ENCODE measurements at places on chromosomes 12 and 14.

DNA sequence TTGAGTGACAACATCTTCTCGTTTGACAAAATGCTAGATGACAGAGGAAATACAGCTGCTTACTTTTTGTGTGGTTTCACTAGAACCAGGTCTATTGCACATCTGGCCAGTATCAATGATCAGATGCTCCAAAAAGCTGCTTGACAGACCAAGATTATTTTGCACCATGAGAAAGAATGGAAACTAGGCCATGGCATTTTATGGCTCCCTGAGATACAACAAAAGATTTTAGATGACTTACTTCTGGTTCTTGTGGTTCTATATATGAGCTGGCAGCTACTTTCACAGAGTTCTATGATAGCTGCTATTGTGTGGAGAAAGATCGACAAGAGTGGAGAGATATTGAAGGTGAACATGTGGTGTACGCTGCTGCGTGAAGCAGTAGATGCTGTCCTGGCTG is 25.9 kb upstream of the PPFIBP1 start:
- DNase-seq: no peak

DNA sequence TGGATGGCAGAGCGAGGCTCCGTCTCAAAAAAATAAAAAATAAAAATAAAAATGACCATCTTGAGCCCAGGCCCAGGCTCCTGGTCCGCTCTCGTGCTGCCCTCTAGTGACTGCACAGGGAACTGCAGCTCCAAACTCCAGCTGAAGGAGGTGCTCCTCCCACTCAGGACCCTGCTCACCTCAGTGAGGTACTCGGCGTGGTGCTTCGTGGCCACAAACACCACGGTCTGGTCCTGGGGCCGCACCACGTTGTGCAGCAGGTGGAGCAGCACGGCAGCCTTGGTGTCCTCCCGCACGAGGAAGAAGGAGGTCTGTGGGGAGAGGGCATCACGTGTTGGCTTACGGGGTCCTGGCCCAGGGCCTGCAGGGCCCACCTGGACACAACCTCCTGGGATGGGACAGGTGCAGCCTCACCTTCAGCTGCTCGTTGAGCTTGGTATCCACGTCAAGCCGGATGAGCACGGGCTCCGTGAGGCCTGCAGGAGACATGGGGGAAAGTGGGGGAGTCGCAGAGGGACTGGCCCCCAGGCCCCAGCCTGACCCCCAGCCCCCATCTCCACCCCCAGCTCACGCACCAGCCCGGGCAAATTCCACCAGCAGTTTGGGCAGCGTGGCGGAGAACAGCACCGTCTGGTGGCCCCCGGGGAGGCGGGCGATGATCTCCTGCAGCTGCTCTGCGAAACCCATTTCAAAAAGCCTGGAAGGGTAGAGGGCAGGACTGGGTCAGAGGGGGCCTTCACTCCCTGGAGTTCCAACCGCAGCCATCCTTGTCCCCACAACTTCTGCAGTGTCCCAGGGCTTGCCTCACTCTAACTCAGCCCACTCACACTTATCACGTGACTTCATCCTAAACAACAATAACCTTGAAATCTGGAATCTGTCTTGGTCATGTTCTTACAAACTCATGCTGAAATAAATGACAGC is 10.6 kb downstream of the DDX54 start:
- peak; percentile 73 for DNase-seq

DNA sequence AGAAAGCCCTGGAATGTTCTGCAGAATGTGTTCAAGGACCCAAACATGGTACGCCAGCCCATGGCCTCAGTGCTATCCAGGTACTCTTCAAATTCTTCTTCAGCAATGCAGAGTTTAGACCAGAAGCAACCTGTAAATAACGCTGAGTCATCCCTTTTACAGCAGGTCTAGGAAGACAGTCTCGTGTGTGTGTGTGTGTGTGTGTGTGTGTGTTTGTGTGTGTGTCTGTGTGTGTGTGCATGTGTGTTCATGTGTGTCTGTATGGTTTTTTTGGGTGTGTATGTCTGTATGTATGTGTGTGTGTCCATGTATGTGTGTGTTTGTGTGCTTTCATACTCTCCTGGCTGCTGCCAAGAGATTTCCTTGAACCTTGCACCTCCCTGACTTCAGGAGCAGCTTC is 60.1 kb upstream of the RFX4 start:
- DNase-seq: no peak

- no peak for DNase-seq
Observed at GRCh38 chr12:10612984-10613348, 443 bp downstream of the MAGOHB start.

- DNase-seq: no peak
Observed at GRCh38 chr14:104151566-104152245, 13.3 kb downstream of the KIF26A start.

DNA sequence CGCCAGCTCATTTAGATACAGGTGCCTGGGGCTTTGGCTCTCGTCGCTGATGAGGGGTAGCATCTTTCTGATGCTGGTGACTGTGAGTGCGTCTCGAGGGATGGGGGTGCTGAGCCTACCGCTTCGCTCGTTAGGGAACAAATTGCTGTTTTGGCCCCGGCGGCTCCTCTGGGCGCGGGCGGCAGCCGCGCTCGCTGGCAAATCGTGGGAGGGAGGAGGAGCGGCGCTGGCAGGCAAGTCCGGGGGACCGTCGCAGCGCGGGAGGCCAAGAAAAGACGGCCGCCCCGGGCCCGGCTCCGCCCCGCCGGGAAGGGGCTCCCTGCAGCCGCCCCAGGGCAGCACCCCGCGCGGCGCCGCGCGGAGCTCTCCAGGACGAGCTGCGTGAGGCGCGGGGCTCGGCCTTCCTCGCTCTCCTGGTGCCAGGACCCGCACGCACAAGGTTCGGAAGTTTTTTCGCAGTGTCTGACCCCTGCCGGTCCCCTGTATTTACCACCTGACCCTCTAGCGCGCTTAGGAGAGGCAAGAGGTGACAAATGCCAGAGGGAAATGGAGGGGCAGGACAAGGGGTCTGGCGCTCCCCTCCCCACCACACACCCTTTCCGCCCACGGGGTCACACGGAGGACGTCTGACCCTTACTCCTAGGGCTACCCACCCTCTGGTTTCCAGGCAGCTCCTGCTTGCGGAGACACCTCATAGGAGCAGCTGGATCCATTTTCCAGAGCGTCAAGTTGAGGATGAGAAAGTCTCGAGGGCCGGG is 899 bp upstream of the KCNH3 start:
- no peak for DNase-seq

- DNase-seq: no peak
Observed at GRCh38 chr14:98466807-98467206, 805.2 kb downstream of the BCL11B start.

- DNase-seq: no peak
Observed at GRCh38 chr14:54918427-54918826, 15.8 kb upstream of the GCH1 start.
